ENCODE measurements at places on chromosomes 12 and 14.

DNA sequence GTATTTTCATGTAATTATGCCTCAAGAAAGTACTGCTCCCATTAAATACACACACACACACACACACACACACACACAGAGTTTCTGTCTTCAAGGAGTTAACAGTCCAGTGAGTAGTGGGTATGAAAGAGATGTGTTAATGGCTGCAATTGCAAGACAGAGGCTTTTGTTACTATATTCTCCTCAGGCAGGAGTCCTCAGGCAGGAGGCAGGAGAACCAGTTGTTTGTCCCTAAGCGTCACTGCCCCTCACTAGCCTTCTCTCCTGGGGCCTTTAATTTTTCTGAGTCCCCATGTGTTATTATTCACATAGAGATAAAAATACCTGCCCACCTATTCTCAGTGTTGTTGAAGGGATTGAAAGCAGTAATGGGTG, 31.2 kb downstream of the DAD1 start:
- no peak for DNase-seq

DNA sequence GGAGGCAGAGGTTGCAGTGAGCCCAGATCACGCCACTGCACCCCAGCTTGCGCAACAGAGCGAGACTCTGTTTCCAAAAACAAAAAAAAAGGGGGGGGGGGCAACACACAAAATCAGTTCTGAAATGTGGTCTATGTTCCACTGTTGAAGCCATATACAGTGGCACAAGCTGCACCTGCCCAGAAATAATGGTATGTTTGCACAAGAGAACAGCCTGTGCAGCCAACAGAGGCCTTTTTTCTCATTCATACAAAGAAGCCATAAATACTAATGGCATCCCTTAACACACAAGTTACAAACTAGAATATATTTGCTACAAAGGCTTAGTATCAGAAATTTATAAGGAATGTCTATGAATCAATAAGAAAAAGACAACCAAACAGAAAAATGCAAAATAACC, 37.1 kb downstream of the ITPR2 start:
- no peak for DNase-seq

DNA sequence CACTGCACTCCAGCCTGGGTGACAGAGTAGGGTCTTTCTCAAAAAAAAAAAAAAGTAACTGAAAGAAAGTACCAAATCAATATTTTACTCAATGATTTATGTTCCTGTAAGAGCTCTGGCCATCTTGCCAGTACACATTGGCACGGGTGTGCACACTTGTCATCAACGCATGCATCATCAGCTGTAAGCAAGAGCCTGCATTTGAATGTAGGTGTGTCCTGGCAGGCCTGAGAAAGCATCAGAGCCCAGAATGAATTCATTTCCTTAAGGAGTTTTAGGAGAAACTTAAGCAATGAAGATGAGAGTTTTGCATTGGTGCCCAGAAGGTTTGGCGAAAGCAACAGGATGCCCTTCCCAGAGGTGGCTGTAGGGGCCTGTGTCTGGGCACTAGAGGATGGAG, 88.5 kb upstream of the FZD10 start:
- DNase-seq: no peak

DNA sequence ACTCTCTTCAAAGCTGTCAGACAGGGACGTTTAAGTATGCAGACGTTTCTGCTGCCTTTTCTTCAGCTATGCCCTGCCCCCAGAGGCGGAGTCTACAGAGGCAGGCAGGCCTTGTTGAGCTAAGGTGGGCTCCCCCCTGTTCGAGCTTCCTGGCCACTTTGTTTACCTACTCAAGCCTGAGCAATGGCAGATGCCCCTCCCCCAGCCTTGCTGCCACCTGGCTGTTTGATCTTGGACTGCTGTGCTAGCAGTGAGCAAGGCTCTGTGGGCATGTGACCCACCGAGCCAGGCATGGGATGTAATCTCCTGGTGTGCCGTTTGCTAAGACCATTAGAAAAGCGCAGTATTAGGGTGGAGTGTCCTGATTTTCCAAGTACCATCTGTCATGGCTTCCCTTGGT, 900.4 kb upstream of the MDGA2 start:
- no peak for DNase-seq

- no peak for DNase-seq
Measured at GRCh38 chr12:110862329-110862728, 15.5 kb downstream of the CCDC63 start.

DNA sequence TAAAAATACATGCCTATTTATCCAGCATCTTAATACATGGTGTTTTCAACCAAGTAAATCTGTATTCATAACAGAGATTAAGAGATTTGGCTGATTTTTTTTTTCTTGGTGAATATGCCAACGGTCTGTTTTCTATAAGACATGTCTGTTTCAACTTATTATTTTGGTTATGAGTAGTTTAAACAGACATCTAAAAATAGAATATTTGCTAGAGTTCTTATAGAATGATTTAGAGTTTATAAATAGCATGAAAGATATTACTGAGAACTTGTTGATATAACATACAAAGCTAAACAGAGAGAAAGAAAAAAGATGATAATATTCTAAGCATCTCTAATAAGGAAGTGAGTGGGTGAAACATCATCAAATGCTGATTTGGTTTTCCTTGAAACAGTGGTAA, 199.9 kb downstream of the CCDC91 start:
- no peak for DNase-seq

DNA sequence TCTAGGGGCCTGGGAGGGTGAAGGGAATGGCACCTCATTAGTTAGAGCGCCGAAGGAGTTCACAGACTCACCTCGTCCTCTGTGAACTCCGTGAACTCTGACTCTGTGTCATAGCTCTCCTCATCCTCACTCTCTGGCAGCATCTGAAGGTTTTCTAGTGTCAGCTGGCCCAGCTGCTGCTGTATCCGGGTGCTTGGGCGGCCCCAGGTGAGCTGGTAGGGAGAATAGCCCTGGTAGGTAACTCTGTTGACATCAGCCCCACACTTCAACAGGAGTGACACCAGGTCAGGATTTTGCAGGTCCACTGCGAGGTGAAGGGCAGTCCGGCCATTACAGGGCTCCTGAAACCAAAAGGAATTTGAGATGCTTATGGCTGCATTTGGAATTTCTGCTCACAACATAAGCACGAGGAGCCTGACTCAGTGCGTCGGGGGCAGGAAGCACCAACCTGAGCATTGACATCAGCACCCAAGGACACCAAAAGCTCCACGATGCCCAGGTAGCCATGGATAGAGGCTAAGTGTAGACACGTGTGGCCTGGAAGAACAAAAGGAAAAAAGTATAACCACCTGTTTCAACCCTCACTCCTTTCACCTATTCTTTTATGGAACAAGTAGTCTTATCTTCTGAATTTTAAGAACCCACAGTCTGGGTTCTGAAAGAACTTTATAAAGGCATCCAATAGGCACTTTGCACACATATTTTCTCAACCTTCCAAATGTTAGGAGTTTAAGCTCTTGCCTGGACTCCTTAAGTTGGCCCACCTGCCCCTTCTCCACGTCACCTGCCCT, 2.0 kb downstream of the NFKBIA start:
- DNase-seq: no peak

- DNase-seq: no peak
Measured at GRCh38 chr12:110024051-110024450, 24.3 kb downstream of the C12orf76 start.

- DNase-seq: no peak
Measured at GRCh38 chr14:22890416-22890815, 7.4 kb downstream of the REM2 start.

GRCh38 chr14:101249676-101250036, 311.6 kb upstream of the DIO3 start:
- no peak for DNase-seq

GRCh38 chr14:52852810-52853521, 61.6 kb upstream of the GNPNAT1 start:
- DNase-seq: no peak

DNA sequence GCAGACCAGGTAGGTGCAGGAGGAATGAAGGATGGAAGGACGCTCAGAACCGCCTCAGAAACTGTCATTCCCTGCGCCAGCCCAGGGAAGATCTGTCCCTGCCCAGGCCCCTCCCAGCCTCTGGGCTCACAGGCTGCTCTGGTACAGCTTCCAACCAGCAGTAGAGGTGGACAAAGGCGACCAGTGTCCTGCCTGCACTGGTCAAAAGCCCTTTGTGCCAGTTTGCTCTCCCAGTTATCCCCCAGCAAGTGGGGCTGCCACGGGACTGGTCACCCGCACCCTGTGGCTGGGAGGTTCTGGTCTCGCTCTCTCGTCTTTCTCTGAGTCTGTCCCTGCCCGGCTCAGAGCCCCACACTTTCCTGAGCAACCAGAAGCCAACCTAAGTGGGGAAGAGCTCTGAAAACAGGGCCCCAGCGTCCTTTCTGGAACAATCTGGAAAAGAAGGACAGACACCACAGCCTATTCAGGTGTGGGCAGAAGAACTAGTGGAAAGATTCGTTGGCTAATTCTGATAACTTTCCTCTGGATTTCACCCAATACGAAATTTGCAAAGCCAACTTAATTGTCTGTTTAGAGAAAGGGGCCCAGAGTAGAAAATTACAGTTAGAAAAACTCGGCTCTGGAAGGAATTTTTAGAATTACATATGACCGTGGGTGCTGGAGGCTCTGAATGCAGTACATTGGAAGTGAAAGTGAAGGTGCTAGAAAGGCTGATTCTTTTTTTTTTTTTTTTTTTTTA, 21.7 kb downstream of the SNRNP35 start:
- DNase-seq: no peak

DNA sequence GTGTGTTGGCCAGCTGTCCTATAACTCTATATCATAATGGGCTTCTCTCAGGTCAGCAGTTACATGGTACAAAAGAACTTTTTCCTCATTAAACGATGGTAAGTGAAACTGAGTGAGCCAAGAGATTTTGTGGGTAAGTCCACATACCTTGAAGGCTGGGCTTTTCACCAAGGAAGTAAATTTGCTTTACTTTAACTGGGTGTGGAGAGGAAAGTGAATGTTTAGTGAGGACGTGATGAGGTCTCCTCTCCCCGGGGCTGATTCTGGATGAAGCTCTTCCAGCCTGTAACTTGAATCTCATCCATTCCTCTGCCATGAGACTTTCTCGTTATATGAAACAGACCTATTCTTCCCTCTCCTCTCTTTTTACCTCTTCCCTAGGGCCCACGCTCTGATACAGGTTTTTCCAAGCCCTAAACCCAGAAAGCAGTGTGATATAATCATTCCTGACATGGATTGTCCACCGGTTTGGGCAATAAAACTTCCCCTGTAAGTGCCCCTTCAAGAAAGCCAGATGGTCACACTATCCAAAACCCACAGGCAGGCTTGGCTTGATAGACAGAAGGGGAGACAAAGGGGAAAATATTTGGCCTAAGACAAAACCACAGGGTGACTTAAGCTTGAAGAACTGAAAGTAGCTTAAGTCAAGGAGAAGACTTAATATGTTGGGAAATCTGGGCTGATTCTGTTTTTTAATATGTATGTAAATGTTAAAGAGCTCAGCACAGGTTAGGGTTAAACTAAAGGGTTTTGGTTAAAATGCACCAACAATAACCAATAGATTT, 50.3 kb downstream of the CIT start:
- no peak for DNase-seq

DNA sequence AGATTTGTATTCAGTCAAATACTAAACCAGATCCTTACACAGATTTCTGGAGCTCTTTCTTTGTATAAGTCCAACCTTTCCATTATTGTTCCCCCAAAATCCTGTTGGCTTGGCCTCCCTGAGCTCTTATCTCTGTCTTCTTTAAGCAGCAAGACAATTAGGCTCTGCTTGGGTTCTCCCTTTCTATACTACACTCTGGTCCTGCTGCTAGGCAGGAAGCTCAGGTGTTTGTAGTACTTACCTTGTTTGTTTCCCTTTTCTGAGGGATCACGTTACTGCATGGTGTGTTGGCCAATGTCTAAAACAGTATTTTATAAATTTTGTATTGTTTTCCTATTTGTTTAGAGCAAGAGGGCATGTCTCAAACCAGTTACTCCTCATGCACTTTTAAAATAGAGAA, 192.9 kb downstream of the PRKD1 start:
- no peak for DNase-seq

GRCh38 chr12:26429070-26429691, 233.8 kb downstream of the SSPN start:
- DNase-seq: no peak

- no peak for DNase-seq
Measured at GRCh38 chr14:20836668-20837338, 34.2 kb upstream of the RNASE1 start.

DNA sequence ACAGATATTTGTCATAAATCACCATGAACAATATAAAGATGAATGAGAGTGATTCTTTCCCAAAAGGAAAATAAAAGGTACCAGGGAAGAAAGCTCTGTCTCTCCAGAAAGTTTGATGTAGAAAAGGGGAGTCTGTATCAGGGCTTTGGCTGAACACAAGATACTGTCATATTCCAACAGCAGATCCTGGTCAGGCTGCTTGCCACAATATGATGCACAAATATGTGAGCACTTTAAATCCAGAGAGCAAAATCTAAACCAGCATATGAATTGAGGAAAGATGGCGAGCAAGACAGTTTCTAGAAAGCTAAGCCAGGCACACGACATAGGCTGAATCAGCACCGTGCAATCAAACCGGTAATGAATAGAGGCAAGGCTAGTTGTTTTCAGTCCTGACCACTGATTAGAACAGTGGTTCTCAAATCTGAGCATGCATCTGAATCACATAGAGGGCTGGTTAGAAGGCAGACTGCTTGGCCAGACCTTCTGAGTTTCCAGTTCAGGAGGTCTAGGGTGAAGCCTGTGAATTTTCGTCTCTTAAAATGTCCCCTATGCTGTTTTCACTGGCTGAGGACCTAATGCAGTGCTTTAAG, 60.7 kb downstream of the PLCZ1 start:
- DNase-seq: no peak

DNA sequence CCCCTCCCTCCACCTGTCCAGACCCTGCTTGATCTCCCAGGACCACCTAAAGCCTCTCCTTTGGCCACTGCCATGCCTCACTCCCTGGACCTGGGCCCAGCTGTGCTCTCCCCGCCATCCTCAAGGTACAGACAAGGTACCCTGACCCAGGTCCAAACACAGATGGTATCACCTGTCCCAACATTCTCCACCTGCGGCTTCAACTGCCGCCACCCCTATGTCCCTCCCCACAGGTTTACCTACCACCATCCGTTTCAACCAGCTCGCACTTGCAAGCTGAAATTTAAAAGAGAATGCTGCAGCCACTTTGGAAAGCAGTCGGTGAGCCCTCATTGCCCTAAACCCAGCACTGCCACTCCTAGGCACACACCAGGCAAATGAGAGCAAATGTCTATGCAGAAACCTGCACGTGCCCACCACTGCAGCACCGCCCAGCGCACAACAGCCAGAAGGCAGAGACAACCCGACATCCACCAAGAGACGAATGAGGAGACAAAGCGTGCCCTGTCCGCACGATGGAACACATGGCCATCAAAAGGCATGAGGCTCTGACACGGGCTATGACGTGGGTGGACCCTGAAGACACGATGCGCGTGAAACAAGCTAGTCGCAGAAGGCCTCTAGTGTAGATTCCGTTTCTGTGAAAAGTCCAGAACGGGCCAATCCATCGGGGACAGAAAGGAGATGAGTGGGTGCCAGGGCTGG, 71.0 kb downstream of the RFLNA start:
- no peak for DNase-seq

Measured in skeletal muscle cell (primary cell).